Frontal cortex (tissue), 4 donors: ENCODE measurements at places on chromosomes 1 and 21. TPM values are rescaled to one million over a fixed set of nuclear protein-coding genes. Genes with fewer than 3 reads are reported as not detected.

The G0S2 gene
- total RNA-seq = 1.6 TPM

The RIPPLY3 gene
- not detected for total RNA-seq

- DNase-seq = peak; percentile 84
These were observed 371 bp downstream of the SZRD1 start for GRCh38 chr1:16367258-16367967.

- DNase-seq = peak; percentile 27
These were observed 1.0 kb upstream of the DIRAS3 start for GRCh38 chr1:68051475-68051874.
